ENCODE measurements at places on chromosomes 3 and 15.
A peak's percentile ranks its signal among the peaks of the same experiment; 100 is the strongest.

- no peak for DNase-seq
Measured at GRCh38 chr3:45966371-45966791, 23.1 kb downstream of the CXCR6 start.

GRCh38 chr3:157030712-157031111 lies 129.2 kb downstream of the CCNL1 start:
- DNase-seq = no peak

- DNase-seq = no peak
Measured at GRCh38 chr3:12638105-12638504, 25.8 kb downstream of the RAF1 start.

GRCh38 chr15:70245932-70246622 lies 148.4 kb upstream of the TLE3 start:
- DNase-seq = no peak

GRCh38 chr15:43251871-43252250 lies 14.9 kb downstream of the TGM5 start:
- no peak for DNase-seq

DNA sequence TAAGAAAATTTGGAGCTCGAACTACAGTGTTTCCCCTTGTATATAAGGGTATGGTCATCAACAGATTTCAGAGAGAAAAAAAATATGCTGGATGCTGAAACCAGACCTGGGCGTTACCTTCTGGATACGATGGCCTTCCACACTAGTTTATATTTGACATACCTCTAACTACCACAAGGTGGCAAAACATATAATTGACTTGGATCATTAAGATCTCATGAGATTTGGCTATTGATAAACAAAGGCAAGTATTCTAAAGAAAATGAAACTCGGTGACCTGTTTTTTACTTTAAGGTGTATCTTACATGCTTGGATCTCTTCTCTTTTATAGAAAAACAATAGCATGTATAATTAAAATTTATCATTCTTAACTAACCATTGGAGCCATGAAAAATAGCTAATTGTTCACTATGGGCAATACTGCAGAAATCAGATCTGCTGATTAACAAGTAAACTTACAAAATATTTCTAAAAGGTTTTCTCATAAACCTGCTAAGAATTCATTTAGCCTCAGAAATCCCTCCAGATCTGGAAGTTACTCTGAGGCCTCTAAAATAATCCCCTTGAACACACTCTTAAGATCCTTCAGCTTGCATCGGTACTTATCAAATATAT lies 300.6 kb upstream of the KCNH8 start:
- DNase-seq = no peak

DNA sequence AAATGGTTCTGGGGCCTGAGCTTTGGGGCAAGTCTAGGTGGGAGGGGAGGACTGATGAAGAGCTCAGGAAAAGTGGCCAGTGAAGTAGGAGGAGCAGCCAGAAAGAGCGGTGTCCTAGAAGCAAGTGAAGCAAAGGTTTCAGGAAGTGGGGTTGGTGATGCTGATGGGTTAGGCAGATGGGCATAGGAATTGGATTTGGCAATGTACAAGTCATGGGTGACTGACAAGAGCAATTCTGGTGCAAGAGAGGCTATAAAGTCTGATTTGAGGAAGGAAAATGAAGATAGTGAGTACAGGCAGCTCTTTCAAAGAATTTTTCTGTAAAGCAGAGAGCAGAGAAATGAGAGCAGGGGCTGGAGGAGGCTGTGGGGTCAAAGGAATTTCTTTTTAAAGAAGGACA lies 19.7 kb downstream of the ALPK3 start:
- no peak for DNase-seq

GRCh38 chr3:180036092-180036670 lies 556 bp downstream of the PEX5L start:
- DNase-seq = no peak

- DNase-seq = no peak
Measured at GRCh38 chr3:29478611-29479010, 197.7 kb downstream of the RBMS3 start.

- DNase-seq = no peak
Measured at GRCh38 chr3:182692695-182693094, 100.6 kb upstream of the ATP11B start.

DNA sequence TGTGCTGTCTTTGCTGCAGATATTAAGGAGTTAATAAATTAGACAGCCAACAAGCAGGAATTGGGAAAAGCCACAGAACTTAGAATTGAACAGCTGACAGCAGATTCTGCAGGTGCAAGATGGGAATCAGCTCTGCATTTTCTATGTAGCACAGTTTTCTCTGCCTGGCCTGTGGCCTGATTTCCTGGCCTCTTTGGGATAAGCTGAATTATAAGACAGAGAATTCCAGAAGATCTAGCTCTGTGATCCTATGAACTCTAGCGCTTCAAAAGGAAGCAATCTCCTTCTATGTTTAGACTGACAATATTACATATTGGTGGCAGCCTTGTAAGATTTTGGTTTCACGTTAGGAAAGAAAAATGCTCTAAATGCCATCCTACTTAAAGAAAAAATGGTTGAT lies 24.0 kb upstream of the SOX2 start:
- no peak for DNase-seq

DNA sequence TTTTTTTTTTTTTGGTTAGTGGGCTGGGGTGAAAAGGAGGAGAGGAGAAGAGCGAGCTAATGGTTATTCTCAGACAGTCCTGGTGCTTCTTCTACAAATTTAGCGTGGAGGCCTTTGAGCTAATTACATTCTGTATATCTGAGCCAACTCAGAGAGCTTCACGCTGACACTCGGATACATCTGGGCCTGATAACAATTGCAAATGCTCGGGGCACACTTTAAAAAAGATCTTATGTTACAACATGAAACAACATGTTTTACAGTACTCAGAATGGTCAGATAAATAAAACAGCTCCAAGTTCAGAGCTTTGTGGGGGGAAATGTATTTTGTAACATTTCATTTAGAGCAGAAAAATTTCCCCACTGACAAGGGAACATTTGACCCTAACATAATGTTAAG lies 966.9 kb upstream of the NR2F2 start:
- no peak for DNase-seq

GRCh38 chr15:45612790-45613415 lies 21.9 kb upstream of the SQOR start:
- no peak for DNase-seq

GRCh38 chr3:156291272-156292123 lies 171.1 kb downstream of the KCNAB1 start:
- peak; percentile 2 for DNase-seq

DNA sequence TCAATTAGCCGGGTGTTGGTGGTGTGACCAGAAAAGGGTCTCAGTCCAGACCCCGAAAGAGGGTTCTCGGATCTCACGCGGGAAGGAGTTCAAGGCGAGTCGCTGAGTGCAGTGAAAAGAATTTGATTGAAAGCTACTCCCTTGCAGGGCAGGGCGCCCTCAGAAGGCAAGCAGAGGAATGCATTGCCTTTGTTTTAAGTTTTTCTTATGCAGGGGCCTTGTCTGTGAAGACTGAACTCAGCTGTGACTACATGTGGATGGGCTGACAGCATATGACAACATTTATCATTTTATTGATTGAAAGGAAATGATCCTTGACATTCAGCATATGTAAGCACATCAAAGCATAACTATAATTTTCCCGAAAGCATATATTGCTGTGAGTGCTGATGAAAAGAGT lies 11.8 kb downstream of the CPN2 start:
- no peak for DNase-seq

DNA sequence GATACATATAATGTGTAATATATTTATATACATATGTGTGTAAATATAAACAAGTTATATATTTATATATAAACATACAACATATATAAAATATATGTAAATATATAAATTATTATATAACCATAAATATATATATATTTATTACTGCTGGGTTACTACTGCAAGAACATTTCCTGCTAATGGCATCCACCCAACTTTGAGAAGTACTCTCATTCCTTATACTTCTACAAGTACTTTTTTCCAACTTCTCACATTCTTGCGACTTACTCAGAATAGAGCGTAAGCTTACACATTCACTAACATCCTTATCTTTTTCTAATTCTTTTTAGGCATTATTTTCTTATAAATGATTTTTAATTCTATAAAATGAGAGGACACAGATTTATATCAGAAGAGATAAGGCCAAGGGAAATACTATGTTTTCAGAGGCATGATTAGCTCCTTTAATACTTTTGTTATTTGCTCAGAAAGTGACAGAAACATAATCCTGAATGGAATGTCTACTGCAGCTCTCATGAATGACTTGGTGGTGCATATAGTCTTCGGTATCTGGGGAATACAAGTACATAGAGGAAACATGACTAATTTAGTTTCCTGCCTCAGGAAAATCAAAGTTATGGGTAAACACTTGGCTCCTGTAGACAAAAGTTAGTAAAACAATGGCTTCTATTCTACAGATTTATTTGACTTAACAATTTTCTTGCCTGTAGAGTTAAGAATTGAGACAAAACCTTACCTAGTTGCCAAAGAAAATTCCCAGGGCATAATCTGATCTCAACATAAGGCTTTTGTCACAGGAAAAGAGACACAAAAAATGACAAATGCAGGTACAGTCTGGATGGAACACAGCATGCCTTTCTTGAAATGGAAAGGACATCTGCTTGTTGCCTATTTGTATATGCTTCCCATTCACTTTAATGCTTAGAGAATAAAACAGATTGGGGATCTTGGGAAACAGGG lies 453.9 kb downstream of the SQOR start:
- DNase-seq = no peak

- peak; percentile 38 for DNase-seq
Measured at GRCh38 chr3:4584456-4585249, 91.5 kb downstream of the ITPR1 start.

DNA sequence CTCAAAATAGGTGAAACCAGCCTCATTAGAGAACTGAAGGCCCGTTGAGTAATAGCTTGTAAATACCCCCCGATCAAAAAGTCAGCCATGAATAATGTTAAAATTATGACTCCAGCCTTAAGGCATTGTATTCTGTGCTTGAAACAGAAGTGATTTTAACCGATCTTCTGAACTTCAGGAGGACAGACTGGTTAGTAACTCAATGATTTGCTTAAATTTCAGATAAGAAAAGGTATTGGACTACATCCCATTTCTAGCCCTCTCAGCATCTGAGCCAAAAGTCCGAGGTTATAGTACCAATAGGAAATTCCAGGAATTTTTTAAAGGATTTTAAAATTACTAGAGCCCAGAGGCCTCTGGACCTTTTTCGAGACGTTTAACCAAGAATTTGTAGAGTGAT lies 67.7 kb upstream of the FGF12 start:
- no peak for DNase-seq

DNA sequence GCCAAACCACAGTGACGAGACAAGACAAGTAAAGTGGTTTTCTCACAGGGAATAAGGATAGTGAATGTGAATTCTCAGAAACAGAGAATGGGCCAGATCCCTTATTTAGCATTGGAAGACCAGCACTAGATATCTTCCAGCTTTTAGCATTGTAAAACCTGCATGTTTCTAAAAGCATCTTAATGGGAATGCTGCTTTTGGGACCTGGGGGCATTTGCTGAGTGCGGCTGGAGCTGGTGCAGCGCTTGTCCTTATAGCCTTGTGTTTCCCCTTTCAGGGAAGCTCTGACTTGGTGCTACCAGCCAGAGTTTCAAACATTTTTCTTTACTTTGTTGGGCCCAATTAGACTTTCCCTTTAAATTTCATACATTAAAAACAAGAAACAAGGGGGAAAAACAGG lies 52.9 kb downstream of the CLSTN2 start:
- no peak for DNase-seq

GRCh38 chr15:81184188-81184587 lies 12.5 kb upstream of the IL16 start:
- no peak for DNase-seq

- DNase-seq = peak; percentile 57
Measured at GRCh38 chr15:101006931-101007691, 88.0 kb downstream of the LRRK1 start.

GRCh38 chr3:127093312-127093711 lies 99.6 kb upstream of the PRR23E start:
- DNase-seq = no peak

DNA sequence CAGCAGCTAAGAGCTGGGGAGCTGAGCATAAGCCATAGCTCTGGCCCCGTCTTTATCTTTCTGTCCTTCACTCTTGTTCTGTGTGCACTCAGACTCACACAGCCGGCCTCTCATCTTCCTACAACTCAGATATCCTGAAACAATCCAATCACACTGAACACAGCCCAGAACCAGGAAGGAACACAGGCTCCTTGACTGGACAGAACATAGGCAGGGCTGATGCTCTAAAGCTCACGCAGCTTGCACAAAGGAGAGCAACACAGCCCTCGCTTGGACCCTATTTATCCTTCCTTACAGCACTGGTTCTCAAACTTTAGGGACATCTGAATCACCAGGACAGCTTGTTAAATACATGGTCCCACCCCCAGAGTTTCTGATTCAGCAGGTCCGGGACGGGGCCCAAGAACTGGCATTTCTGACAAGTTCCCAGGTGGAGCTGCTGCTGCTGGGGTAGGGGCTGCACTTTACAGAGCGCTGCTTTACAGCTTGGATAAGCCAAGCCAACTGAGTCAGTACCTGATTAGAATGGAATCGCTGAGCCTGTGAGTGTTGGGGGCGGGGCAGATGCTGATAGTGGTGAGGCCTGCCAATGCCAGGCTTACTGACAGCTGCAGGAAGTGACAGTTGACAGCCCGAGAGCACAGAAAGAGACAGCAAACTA lies 65.1 kb downstream of the MRPL46 start:
- DNase-seq = no peak

GRCh38 chr15:55084216-55084615 lies 112.5 kb downstream of the RSL24D1 start:
- DNase-seq = no peak

GRCh38 chr15:43625106-43625505 lies 6.5 kb upstream of the STRC start:
- no peak for DNase-seq

- DNase-seq = no peak
Measured at GRCh38 chr3:53519065-53519709, 24.8 kb downstream of the CACNA1D start.

GRCh38 chr3:183464480-183464879 lies 36.1 kb upstream of the MCF2L2 start:
- no peak for DNase-seq

DNA sequence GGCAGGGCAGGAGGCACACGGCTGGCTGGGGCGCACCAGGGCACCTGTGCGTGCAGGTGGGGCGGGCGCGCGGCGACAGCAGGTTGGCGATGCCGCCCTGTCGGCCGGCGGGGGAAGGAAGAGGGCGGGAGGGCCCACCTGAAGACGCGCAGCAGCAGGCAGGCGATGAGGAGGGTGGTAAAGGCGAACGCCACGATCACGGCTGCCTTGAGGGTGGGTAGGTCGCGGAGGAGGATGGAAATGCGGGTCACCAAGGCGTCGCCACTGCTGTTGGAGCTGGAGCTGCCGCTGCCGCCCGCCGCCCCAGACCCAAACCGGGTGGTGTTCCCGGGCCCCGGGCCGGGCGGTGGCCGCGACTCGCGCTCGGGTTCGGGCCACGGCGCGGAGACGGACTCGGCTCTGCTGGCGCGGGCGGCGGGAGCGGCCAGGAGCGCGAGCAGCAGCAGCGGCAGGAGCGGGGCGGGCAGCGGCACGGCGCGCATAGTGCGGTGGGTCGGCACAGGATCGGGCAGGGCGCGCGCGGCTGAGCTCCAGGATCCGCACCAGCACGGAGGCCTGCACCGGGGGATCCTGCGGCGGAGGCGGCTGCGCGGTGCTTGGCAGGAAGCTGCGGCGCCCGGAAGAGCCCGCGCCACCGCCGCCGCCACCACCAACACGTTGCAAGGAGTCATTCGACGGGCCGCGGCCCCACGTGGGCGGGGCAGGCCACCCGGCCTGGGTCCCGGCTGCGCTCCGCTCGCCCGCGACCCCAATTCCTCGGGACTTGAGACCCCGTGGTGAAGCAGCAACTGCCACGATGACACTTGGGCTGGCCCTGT lies at the start of gene FAM174B:
TSS of gene FAM174B (minus strand) at position 598 of the 818 bp plus-strand sequence.
- DNase-seq = no peak

Data from CD4-positive, alpha-beta T cell treated with Interleukin-21 for 1 hour (primary cell).